ENCODE measurements at places on chromosomes 7 and 10.

- no peak for DNase-seq
Measured at GRCh38 chr7:36735172-36735571, 10.9 kb upstream of the AOAH start.

DNA sequence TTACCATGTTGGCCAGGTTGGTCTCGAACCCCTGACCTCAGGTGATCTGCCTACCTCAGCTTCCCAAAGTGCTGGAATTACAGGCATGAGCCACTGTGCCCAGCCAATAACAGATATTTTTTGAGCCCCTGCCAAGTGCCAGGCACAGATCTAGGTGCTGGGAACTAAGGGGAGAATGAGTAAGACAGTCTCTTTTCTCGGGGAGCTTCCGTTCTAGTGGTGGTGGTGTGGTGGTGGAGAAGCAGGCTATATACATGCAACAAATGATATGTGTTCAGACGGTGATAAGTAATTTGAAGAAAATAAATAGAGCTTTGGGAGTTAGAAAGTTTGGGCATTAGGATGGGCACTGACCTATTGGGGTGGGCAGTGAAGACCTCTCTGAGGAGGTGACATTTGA, 76.7 kb upstream of the VKORC1L1 start:
- DNase-seq, result no peak

DNA sequence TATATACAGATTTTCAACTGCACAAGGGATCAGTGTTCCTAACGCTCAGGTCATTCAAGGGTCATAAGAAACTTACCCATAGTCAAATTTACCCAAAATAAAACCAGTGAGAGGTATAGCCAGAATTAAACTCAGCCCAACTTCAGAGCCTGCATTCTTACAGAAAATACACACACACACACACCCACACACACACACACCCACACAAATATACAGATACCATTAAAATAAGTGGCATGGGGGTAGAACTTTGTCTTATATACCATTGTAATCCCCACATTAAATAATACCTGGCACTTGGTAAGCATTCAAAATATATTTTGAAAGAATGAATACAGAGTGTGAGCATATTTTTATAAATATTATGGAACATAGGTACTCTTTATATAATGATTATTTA, 93.8 kb downstream of the CHCHD3 start:
- no peak for DNase-seq

- no peak for DNase-seq
Measured at GRCh38 chr7:40232242-40232893, 97.6 kb downstream of the SUGCT start.

GRCh38 chr7:2438186-2438585, 34.8 kb downstream of the CHST12 start:
- DNase-seq, result no peak

DNA sequence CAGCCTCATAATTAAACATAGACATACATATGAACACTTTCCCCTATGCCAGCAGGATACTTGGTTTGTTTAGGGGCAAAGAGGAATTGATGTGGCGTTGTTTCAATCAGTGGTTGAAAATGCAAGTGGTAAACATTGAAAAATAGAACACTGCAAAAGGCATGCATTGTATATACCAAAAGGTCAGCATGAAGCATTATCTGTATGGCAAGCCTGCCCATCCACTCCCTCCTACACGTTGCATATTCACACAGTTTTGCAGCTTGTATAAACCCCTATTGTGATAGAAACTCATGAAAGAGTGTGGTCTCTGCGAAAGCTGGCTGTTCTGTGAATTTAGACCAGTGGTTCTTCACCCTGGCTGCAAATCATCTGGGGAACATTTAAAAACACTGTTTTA, 17.1 kb downstream of the CAV1 start:
- DNase-seq, result no peak

Data from esophagus muscularis mucosa (tissue), 4 donors.